CD4-positive, alpha-beta T cell (primary cell): ENCODE measurements at places on chromosomes 7 and 10. TPM values are rescaled to one million over a fixed set of nuclear protein-coding genes. Genes with fewer than 3 reads are reported as not detected.

GRCh38 chr10:122259075-122259466 lies 12.0 kb upstream of the BTBD16 start:
- no peak overlapping the region for H3K27ac ChIP-seq
- H3K4me1 ChIP-seq, result no peaks in the 10 kb centered on the region
- DNase-seq, result no peak
- no peak overlapping the region for H3K4me3 ChIP-seq

Gene LRRC4
- total RNA-seq, result 1.6 TPM

- H3K4me3 ChIP-seq, result no peak overlapping the region
- H3K27me3 ChIP-seq, result no peaks in the 10 kb centered on the region
- H3K27ac ChIP-seq, result no peak overlapping the region
- H3K36me3 ChIP-seq, result peaks cover 41% of the 10 kb centered on the region
Measured at GRCh38 chr10:6522230-6522629, 57.8 kb downstream of the PRKCQ start.

Gene CALY
- total RNA-seq, result 3.9 TPM

Gene IFRD1
- 198 TPM for total RNA-seq
